ENCODE measurements at places on chromosomes 3 and 15.

- no peak for DNase-seq
Observed at GRCh38 chr3:139935016-139935865, at the start of gene CLSTN2. CLSTN2 (plus strand) TSS chr3:139935185.

GRCh38 chr3:14352002-14352627 lies 50.3 kb upstream of the SLC6A6 start:
- no peak for DNase-seq

GRCh38 chr3:194690501-194691372 lies 5.1 kb downstream of the FAM43A start:
- DNase-seq, result no peak

GRCh38 chr3:79011821-79012529 lies 755.8 kb downstream of the ROBO1 start:
- no peak for DNase-seq

- DNase-seq, result no peak
Observed at GRCh38 chr15:78177447-78177873, 28.3 kb downstream of the IDH3A start.

Measured in stimulated activated CD4-positive, alpha-beta T cell treated with anti-CD3 and anti-CD28 coated beads, Interleukin-1b, Interleukin-23, amount 100 ng/mL, for 1 hour (primary cell).